Right ventricle myocardium inferior (tissue), 1 donor: ENCODE measurements at places on chromosomes 6 and 20.
A peak's percentile ranks its signal among the peaks of the same experiment; 100 is the strongest.

DNA sequence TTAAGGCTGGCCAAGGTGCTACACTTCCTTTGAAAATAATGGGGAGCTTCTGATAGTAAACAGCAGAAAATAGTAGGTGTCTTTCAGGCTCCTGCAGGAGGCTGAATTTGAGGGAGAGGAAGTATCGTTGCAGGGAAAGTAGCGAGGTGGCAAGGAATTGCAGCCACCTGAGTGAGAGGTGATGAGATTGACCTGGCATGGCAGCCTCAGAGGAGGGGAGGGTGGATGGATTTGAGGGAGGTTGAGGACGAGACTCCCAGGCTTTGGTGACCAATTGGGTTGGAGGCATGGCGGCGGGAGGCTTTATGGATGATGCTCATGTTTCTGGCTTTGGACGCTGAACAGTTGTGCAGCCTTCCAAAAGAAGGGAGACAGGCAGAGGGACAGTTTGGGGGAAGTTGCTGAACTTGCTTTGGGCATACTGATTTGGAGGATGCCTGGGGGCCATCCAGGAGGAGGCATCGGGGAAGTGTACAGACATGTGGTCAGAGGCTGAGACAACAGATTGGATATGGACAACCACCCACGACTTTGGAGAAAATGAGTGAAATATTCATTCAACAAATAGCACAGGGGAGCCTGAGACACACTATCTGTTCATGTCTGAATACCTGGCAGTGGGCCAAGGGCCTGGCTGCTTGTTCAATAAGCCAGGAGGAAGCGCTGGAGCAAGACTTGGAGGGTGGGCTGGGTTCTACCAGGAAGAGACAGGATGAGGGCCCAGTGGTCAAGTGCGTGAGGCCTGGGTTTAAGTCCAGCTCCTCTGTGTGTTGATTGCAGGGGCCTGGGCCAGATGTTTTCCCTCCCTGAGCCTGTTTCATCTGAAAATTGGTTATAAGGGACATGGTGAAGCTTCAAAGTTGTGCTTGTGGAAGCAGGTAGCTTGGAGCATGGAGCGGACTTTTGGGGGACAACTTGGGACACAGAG, 113.2 kb downstream of the CEBPB start:
- DNase-seq = peak; percentile 93

- no peak for DNase-seq
Observed at GRCh38 chr6:170297576-170298330, 6.9 kb upstream of the DLL1 start.

GRCh38 chr6:43476746-43477145, 624 bp upstream of the TJAP1 start:
- DNase-seq = no peak

- DNase-seq = no peak
Observed at GRCh38 chr20:11905460-11906179, 12.1 kb upstream of the BTBD3 start.

DNA sequence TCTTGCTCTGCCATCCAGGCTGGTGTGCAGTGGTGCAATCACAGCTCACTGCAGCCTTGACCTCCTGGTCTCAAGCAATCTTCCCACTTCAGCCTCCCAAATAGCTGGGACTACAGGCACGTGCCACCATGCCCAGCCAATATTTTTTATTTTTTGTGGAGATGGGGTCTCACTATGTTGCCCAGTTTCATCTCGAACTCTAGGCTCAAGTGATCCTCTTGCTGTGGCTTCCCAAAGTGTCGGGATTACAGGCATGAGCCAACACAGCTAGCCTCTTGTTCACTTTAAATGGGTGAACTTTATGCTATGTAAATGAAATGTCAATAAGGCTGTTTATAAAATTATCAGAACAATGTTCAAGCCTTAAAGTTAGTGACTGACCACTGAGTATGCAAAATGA, 37.1 kb downstream of the SAMD3 start:
- DNase-seq = no peak

- DNase-seq = no peak
Observed at GRCh38 chr6:108635505-108636226, 74.9 kb downstream of the FOXO3 start.

DNA sequence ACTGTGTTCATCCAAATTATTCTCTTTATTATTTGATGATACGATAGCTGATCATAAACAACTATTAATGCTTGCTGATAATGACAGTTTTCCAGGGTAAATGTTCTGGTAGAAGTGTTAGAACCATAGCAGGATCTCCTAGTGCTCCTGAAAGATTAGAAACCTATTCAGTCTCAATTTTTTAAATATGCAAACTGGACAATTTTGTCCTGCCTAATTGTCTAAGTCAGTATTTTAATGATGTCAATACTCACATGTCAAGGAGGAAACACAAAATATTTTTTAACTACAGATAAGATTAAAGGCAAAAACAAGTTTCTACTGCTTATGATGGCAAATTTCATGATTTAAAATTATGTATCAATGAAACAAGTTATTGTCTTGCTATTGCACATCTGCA, 233.9 kb downstream of the RFPL4B start:
- no peak for DNase-seq

DNA sequence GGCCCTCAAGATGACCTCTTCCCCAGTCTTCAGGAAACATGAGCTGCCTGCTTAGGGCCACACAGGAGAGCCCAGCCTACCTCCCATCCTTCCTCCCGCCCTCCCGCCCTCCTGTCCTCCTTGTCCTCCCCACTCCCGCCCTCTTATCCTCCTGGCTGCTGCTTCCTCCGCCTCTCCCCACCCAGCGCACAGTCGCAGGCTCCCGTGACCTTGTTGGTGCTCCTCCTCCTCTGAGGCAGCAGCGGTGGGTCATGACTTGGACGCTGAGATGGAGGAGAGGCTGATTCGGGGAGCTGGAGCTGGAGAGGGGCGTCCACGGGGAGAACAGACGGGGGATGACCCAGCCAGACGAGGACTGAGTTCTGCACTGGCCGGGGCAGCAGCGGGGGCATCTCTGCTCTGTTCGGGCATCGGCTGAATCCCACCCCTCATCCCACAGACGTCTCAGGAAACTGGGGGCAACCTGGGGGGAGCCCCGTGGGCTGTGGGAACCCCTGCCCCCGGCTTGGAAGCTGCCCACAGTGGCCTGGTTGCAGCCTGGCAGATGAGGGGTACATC, 32.4 kb downstream of the CHRNA4 start:
- peak; percentile 17 for DNase-seq

- no peak for DNase-seq
Observed at GRCh38 chr6:36649701-36650484, 28.6 kb upstream of the CDKN1A start.
